EL (cell line): ENCODE measurements at places on chromosomes 7 and 10.
A peak's percentile ranks its signal among the peaks of the same experiment; 100 is the strongest.

DNA sequence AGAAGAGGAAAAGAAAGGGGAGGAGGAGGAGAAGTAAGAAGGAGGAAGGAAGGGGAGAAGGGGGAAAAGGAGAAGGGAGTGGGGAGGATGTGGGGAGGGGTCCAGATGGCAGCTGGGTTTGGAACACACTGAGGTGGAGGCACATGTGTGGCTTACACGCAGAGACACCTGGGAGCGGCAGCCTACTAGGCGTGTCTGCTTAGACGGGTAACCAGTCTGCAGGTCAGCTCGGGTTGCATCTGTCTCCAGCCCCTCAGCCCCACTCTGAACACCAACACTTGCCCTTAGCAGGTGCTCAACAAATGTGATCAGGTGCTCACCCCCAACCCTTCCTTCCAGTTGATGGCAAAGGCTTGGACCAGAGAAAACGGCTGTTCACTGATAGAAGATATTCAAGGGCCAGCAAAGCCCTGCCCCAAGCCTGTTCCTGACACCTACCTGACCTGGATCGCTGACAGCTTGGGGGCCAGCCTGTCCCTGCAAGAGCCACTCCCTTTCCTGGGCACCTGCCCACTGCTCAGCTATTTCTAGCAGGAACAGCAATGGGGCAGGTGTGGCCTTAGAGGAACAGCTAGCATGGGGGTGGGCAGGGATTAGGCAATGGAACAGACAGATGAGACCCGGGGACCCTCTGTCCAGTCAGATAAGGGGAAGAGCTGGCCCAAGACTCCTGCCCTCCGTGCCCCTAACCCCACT is 70.5 kb downstream of the SH3PXD2A start:
- no peak for DNase-seq

DNA sequence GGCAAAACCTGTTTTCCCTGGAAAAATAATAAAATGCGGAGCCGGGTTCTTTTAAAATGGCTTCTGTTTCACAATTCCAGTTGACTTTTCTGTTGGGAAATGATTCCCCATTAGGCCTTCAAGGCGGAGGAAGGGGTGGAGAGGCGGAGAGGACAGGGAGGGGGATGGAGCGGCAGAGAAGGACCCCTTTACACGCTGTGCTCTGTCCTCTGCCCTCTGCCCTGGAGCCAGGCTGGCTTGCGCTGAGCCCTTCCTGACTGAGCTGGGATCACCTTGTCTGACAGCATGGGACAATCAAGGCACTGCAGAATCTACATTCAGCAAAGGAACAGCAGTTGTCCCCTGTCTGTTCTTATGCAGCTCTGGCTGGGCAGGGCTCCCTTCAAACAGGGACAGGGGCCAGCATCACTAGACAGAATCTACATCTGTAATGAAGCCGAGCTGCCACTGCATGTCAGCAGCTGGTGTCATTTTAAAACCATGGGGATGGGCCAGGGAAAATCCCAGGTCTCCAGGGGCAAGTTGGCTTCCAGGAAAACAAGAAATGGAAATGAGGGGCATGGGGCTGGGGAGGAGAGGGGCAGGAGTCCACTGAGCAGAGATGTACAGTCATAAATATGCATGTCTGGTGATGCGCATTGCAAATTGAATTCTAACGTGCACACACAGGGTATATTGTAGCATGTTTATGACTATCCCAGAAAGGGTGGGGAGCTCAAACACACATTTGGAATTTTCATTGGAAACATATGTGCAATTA is 120.0 kb downstream of the MKX start:
- no peak for DNase-seq

- peak; percentile 38 for DNase-seq
These were observed 9.6 kb downstream of the UBTD1 start for GRCh38 chr10:97508342-97508741.

- DNase-seq = peak; percentile 95
These were observed 179.2 kb downstream of the ST7 start for GRCh38 chr7:117132321-117133120.

- no peak for DNase-seq
These were observed 80.1 kb downstream of the LRRTM3 start for GRCh38 chr10:67005981-67006380.

GRCh38 chr10:5014936-5015335 is 11.3 kb upstream of the AKR1C2 start:
- DNase-seq = peak; percentile 7

DNA sequence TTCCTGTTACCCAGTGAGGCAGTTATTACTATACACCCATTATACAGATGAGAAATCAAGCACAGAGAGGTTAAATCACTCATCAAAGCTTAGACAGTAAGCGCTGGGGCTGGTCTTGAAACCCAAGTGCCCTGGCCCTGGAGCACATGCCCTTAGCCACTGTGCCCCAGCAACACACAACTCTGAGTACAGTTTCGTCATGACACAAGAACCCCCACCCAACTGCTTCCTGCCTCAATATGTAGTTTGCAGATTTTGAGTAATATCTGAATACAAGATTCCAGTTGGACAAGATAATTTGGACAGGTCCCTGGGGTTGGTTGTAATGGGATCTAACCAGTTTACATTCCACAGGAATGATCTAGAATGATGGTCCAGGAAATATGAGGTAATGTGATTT is 62.8 kb downstream of the SH3PXD2A start:
- DNase-seq = peak; percentile 29

GRCh38 chr7:81774551-81774950 is 4.7 kb upstream of the HGF start:
- no peak for DNase-seq

DNA sequence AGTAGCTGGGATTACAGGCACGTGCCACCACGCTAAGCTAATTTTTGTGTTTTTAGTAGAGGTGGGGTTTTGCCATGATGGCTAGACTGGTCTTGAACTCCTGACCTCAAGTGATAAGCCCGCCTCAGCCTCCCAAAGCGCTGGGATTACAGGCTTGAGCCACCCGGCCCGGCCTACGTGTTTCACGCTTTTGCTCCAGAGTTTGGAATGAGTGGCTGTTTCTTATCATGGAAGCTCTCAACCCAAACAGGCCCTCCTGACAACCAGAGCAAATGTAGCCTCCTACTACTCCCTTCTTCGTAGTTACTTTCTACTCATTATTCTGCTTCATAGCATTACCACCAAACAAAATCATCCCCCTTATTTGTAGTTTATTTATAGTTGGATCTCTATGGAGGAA is 26.8 kb upstream of the CASD1 start:
- no peak for DNase-seq

DNA sequence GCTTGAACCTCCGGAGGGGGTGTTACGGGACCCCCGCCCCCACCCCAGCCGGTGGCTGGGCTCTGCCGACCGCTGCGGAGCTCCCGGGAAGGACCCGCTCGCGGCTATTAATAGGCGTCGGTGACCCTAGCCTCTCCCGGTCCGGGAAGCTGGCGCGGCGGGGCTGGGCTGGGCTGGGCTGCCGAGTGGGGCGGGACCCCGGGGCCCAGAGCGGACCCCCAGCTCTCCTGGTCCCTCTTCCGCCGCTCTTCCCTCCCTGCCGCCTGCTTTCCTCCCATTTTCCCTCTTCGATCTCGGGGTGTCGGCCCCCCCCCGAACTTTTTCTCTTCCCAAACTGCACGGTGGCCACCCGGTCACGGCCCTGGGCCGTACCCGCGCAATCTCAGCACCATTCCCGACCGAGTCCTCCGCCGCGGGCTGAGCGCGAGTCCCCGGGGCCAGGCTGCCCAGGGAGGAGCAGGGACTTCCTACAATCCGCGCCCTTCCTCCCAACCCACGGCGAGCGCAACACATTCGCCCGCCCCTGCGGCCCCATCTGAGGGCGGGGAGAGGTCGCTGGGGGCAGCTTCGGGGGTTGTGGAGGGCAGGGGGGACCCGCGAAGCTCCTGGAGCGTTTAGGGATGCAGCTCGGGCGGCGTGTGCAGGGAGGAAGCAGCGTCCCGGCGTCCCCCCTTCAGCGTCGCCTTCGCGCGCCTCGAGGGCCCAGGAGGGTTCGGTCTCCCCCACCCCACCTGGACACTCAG is 3.1 kb upstream of the ELFN1 start:
- no peak for DNase-seq

DNA sequence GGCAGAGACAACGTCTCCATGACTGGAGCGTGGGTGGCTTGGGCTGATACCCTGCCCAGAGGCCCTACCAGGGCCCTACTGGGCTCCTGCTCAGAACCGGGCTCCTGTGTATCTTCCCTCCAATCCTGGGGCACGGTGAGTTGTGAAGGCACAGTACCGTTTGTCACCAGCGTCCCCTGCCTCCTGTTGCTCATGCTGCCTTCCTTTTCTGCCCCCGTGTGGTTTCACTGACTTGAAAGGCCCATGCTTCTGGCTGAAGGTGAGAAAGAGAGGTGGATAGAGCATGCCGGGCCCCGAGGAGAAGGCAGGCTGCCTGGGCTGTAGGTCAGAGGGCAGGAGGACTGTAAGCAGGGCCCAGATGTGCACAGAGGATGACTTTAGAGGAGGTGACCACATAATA is 9.1 kb upstream of the DMBT1 start:
- no peak for DNase-seq

DNA sequence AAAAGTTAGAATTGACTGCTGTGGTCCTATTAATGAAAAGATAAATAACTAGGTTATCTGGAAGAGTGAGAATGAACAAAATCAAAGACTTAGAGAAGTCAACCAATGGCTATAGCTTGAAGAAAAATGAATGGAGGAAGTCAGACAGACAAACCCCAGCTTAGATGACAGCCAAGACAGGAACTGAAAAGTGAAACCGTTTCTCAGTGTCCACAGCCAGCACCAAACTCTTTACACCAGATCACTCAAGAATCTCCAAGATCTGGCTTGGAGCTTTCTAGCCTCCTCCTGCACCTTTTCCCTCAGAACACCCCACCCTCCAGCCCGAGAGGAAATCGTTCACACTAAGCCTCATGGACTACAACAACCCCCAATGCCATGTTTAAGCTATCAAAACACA is 167.0 kb downstream of the SFMBT2 start:
- no peak for DNase-seq

DNA sequence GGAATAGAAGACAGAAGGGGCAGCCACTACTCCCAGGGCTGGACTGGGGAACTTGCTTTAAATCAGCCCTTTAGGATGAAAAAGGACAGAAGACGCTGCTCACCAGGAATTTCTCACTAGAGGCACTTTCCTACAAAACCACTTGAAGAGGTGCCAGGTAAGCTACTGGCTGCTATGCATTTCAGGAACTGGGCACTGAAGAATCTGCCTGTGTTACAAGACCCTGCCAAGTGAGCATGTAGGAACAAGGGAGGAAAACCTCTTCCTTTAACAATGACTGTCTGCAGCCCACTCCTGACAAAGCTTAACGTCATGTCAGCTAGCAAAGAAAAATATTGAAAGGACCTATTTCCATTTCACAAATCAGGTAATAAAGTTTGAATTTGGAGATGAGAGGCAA is 5.8 kb upstream of the AGMO start:
- DNase-seq = no peak

DNA sequence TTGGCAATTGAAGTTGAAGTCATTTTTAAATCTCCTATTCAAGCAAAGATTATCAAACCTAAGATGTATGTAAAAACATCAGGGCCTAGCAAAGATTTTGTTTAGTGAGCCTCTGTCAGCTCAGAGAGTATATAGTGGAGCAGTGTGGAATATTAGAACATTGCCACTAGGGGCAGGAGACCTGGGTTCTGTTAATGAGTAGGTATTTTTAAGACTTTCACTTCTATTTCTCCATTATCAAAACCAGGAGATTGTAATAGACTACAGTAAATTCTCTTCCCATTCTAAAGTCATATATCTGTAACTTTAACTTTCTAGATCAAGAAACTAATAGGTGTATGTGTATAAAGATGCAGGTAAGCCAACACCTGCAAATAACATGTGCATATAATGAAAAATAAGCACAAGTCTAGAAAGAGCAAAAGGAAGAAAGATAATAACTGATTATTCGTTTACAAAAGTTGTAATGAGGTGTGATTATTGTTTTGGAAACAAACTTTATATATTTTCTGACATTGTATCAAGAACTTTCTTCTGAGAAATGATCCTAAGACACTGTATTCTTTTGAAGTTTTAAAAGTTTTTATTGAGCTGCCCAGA is 64.4 kb downstream of the KCND2 start:
- peak; percentile 0 for DNase-seq

DNA sequence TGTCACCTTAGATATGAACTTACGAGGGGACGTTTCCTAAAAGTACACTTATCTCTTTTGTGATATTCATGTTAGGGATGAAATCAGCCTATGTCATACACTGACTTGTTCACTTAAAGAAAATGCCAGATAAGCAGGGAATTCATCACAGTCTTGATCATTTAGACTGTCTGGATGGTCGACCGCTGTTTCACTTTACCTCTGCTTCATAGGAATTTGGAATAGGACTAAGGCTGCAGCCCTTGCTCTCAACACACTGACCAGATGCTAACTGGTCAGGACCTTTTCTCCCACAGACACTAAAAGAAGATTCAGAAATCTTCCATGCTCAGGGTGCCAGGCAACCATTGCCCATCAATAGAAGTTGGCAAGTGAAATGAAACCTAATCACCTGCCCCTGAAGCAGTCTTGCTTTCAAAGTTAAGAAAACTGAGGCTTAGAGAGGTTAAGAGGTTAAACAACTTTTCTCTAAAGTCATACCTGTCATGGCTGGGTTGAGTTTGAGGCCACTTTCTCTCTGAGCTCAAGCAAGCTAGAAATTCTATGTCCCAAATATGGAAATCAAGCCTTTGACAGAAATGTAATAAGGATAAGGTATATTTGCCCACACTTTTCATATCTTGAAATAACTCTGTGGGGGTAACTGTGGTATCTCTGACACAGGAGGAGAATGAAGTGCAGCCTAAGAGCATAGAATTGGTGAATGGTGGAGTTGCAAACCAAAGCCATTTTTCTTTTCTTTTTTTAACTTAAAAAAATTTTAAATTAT is 77.1 kb downstream of the MAP3K8 start:
- no peak for DNase-seq

GRCh38 chr7:111560773-111561653 is 1.3 kb downstream of the IMMP2L start:
- peak; percentile 71 for DNase-seq

- DNase-seq = peak; percentile 6
These were observed 24.3 kb downstream of the SPAG6 start for GRCh38 chr10:22369434-22370072.

DNA sequence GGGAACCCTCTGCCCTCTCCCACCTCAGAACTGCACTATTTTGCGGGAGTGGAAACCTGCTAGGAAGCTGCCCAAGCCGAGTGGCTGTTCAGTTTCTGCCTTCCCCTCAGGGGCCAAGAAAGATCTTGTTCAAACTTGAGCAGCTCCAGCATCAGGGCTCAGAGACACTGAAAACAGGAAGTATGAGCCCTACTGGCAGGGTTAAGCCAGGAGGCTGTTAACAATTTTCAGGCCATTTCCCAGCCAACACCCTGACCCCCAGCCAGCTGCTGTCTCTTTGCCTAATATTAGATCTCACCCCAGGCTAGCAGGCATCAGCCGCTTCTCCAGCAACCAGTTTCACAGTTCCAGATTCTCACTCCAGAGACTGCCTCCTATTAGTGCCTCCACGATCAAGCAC is 9.2 kb downstream of the PLAU start:
- DNase-seq = no peak

GRCh38 chr7:114062810-114063209 is 144.0 kb upstream of the PPP1R3A start:
- no peak for DNase-seq

- peak; percentile 18 for DNase-seq
These were observed 29.9 kb upstream of the HBP1 start for GRCh38 chr7:107138696-107139420.

- DNase-seq = no peak
These were observed 41.3 kb downstream of the CCDC6 start for GRCh38 chr10:59865101-59865500.

- no peak for DNase-seq
These were observed 368.6 kb downstream of the INHBA start for GRCh38 chr7:41334071-41334862.

GRCh38 chr7:30429156-30429530 is 49.4 kb downstream of the NOD1 start:
- no peak for DNase-seq

GRCh38 chr10:620417-620816 is 69.1 kb downstream of the DIP2C start:
- DNase-seq = no peak
